Stimulated activated CD4-positive, alpha-beta T cell treated with anti-CD3 and anti-CD28 coated beads, Interleukin-15, amount 100 ng/mL, for 24 hours (primary cell): ENCODE measurements at places on chromosomes 6 and 20.

DNA sequence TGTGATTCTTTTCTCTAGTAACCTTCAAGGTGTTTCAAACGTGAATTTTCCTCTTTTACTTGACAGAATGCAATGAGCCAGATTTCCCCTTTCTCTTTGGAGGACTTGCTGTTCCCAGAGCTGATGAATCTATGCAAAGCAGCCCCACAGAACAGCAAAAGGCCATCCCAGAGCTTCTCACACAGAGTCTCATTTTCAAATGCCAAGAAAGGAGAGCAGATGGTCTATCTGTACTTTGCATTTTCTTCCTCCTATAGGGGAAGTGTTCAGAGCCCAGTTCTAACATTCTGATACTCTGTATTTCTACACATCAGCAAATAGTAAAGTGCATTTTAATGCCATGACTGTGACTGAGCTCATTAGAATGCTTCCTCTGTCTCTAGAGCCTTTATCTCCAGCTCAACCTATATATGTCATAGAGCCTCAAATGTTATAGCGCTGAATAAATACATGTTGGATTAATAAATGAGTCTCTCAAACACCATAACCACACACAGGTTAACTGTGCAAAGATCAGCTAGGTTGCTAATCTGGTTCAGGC is 81.8 kb upstream of the EYA4 start:
- no peak for DNase-seq

DNA sequence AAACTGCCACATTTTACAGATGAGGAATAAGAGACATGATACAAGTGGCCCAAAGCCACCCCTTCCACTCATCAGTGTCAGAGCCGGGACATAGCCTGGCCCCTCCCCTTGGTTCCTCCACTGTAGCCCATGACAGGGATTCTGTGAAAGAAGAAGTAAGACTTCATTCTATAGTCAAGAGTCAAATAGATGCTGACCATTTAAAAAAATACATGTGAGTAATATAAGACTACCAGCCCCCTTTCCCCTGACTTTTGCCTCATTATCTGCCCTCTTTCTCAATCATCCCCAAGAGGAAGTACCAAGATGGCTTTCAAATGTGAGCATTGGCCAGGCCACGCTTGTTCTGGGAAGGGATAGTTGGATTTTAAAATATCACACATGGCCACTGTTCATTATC is 57.8 kb upstream of the TAB2 start:
- DNase-seq, result no peak

DNA sequence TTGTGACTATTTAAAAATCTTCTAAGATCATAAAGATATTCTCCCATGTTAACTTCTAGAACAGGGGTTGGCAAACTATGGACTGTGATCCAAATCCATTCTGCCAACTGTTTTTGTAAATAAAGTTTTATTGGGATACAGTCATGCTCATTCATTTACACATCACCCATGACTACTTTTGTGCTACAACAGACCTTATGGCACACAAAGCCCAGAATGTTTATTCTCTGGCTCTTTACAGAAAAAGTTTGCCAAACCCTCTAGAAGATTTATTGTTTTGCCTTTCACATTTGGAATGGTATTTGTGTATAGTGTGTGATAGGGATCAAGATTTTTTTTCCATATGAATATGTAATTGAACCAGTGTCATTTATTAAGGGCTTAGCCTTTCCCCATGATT is 341.7 kb downstream of the CD83 start:
- DNase-seq, result no peak

- no peak for DNase-seq
Observed at GRCh38 chr6:43886717-43887339, 116.8 kb downstream of the VEGFA start.

GRCh38 chr20:57153238-57153905 is 113.1 kb downstream of the BMP7 start:
- DNase-seq, result no peak

- DNase-seq, result no peak
Observed at GRCh38 chr20:47211036-47211435, 145.5 kb downstream of the ZMYND8 start.

DNA sequence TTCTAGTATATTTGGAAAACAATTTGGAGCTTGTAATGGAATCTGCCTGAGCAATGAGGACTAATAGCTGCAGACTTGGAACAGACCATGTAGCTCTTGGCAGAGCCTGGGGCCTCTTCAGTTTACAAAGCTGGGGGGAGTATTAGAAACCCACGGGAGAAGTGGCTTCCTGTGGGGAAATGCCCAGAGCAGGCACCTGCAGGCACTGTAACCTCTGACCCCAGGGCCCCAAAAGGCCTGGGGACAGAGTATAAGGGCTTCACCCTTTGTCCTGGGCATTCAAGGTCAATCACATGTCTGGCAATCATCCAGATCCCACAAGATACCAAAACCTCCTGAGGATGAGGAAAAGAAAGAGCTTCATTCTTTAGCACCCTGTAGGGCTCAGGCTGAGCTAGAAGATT is 19.4 kb downstream of the PKIG start:
- DNase-seq, result no peak

DNA sequence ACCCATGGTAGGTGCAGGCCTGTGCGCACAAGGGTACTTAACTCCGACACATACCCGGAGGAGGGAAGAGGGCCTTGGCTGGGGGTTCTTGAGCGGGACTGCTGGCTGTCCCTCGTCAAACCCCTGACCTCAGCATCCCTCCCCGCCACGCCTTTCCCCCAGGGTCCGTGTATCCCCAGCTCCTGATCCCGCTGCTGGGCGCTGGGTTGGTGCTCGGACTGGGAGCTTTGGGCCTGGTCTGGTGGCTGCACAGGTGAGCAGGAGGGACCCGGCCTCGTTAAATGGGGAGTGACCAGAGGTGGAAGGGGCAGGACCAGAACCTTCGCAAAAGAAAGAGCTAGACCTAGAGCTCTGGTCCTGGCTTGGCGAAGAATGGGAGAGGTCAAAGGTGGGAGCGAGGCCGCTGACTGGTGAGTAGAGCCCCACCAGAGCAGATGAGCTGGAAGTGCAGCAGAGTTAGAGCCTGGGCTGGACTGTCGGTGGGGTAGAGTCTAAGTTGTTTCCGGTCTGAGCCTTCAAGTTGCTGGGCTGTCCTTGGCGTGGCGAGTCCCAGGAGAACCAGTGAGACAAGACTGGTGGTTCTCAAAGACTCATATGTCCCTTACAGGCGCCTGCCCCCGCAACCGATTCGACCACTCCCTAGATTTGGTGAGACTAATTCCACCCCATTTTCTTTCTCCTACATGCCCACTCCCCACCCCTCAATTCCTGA is 963 bp downstream of the MPIG6B start:
- DNase-seq, result no peak

DNA sequence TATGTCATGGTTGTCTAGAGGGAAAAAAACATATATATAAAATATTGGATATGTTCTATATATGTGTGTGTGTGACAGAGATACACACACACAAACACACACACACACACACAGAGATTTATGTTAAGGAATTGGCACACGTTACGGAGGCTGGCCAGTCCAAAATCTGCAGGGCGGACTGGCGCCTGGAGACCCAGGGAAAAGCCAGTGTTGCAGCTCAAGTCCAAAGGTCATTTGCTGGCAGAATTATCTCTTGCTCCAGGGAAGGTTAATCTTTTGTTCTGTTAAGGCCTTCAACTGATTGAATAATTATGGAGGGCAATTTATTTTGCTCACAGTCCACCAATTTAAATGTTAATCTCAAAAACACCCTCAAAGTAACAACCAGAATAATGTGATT is 37.5 kb upstream of the PDE7B start:
- DNase-seq, result no peak

- DNase-seq, result no peak
Observed at GRCh38 chr6:12271997-12272396, 18.2 kb upstream of the EDN1 start.
